ENCODE measurements at places on chromosomes 1 and 21.

DNA sequence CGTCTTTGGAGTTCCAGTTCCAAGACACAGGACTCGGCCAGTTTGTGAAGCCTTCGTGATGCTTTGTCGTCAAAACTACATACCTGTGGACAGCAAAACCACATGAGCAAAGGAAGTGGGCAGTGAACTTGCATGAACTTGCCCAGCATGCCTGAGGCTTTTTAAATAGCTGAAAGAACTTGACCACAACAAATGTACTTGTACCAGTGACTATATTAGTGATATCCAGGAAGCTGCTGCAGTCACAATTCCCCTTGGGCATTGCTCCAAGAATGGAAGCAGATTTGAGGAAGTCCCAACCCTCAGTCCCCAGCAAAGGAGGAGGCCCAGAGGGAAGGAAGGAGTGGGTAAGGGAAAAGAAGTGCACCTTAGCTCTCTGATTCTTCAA, 2.6 kb downstream of the FUCA1 start:
- DNase-seq, result no peak

DNA sequence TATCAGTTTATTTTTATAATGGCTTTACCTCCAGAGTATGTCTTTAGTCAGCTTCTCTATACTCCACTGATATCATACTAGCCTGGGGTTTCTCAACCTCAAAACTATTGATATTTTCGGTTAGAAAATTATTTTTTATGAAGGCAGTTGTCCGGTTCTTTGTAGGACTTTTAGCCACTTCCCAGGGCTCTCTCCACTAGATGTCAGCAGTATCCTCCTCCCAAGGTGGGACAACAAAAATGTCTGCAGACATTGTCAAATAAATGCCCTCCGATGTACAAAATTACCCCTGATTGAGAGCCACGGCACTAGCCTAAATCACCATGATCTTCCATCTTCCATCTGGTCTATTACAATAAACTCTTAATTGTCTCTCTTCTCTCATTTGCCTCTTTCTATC, 4.1 kb upstream of the GRIK1 start:
- no peak for DNase-seq

GRCh38 chr1:84096176-84096575, 47.9 kb upstream of the PRKACB start:
- no peak for DNase-seq

- DNase-seq, result no peak
These were observed 904.2 kb downstream of the ADGRL2 start for GRCh38 chr1:82704966-82705365.
